ENCODE measurements at places on chromosomes 4 and X.

GRCh38 chrX:46340696-46341095 lies 204.5 kb downstream of the ZNF674 start:
- H3K36me3 ChIP-seq: no peaks in the 10 kb centered on the region
- no peak overlapping the region for H3K4me3 ChIP-seq
- H3K27ac ChIP-seq: no peak overlapping the region
- no peak for DNase-seq
- peaks cover 49% of the 10 kb centered on the region for H3K27me3 ChIP-seq

GRCh38 chr4:174422893-174423256 lies 99.4 kb downstream of the HPGD start:
- peaks cover 26% of the 10 kb centered on the region for H3K4me1 ChIP-seq
- H3K27ac ChIP-seq: no peak overlapping the region
- no peak for DNase-seq
- peaks cover 6% of the 10 kb centered on the region for H3K27me3 ChIP-seq

GRCh38 chrX:39445336-39445735 lies 644.1 kb downstream of the MID1IP1 start:
- DNase-seq: peak; percentile 40
- peaks cover 58% of the 10 kb centered on the region for H3K4me1 ChIP-seq
- H3K27me3 ChIP-seq: no peaks in the 10 kb centered on the region
- H3K36me3 ChIP-seq: peaks cover 4% of the 10 kb centered on the region

DNA sequence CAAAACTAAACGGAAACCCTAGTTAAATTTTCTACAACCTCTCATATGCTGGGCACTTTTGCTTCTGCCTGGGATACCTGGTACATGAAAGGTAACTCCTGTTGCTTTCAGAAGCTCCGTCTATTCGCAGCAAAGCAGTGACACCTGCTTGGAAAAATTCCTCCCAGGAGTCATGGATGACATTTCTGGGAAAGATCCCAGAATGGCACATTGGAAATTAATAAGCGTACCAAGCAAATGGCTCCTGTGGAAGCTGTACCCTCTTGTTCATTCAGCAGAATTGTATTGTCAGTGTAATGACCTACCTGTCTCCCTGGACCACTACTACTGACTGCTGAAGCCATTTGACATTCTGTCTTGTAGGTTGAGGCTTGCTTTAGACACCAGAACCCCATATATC lies 349.7 kb upstream of the NOCT start:
- no peak for DNase-seq
- H3K27ac ChIP-seq: no peak overlapping the region
- H3K4me1 ChIP-seq: no peaks in the 10 kb centered on the region

DNA sequence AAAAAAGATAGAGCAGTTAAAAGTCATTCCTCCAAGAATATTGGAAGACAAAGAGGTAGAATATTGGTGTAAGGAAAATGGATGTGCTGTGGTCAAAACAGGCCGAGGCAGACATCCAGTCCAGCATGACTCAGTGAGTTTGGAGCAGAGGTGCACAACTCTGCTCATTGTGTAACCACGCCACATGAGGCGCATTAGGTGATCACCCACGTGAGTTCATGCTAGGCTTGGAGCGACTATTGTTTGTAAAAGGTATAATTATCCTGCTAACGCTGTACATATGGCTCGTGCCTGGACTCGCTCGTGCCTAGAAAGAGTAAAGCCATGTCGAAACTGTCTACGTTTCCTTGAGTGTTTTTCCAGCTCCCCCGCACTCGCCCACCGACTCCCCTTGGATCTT lies 23.9 kb downstream of the C4orf54 start:
- no peak overlapping the region for H3K27ac ChIP-seq
- H3K4me1 ChIP-seq: peaks cover 16% of the 10 kb centered on the region
- H3K27me3 ChIP-seq: peaks cover 19% of the 10 kb centered on the region
- DNase-seq: no peak
- H3K36me3 ChIP-seq: no peaks in the 10 kb centered on the region
- H3K4me3 ChIP-seq: no peak overlapping the region

DNA sequence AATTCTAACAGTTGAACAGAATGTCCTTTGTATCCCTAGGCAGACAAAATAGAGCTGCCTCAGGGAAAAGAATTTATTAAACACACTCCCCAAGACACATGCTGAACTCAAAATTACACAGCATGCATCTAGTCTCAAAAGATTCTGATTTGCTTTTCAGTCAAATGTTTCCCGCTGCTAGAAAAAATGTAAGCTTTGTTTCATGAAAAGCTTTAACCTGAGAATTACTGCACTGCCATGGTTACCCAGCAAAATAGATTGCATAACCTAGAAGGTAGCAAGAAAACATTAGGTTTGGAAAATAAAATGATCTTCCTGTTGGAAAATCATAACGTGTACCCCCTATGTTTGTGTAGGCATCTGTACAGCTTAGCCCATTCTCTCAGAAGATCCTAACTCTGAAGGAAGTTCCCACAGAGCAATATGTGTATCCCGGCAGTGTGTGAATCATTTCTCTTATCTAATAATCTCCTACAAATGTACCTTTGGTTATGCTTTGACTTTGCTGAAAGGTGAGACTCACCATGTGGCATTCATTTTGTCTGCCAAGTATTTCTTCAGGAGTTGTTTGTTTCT lies 646.9 kb downstream of the STPG2 start:
- H3K4me3 ChIP-seq: no peak overlapping the region
- H3K27ac ChIP-seq: no peak overlapping the region
- H3K36me3 ChIP-seq: no peaks in the 10 kb centered on the region

DNA sequence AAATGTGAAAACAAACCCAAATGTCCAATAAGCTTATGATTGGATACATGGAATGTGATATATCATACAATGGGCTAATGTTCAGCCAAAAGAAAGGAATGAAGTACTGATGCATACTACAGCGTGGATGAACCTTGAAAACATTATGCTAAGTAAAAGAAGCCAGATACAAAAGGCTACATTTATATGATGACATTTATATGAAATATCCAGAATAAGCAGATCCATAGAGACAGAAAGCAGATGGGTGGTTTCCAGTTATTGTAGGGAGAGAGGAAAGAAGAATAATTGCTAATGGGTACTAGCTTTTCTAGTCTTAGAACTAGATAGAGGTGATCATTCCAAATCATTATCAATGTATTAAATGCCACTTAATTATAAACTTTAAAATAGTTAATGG lies 801.3 kb downstream of the IL1RAPL1 start:
- no peak overlapping the region for H3K4me3 ChIP-seq
- DNase-seq: no peak

DNA sequence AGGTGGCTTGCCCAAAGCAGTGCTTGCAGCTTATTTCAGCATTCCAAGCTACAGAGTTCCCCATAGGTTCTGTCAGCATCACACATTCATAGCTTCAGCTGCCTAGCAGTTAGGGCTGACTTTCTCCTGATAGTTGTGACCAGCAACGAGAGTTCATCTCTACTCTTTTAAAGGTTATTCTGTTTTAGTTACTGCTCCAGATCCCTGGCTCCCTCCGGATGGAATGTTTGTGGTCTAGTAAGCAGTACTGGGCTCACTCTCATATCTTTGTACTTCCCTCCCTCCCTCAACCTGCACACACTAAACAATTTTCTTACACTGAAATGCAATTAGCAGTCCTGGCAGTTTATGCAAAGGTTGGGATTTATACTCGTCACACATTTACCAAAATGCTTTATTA lies 43.9 kb downstream of the PTTG2 start:
- H3K4me1 ChIP-seq: peaks cover 38% of the 10 kb centered on the region
- no peak for DNase-seq
- no peak overlapping the region for H3K27ac ChIP-seq
- H3K36me3 ChIP-seq: no peaks in the 10 kb centered on the region

GRCh38 chrX:114712466-114712865 lies 128.6 kb downstream of the HTR2C start:
- H3K4me3 ChIP-seq: no peak overlapping the region
- no peak for DNase-seq
- H3K4me1 ChIP-seq: no peaks in the 10 kb centered on the region
- peaks cover 9% of the 10 kb centered on the region for H3K27me3 ChIP-seq
- no peak overlapping the region for H3K27ac ChIP-seq

- DNase-seq: no peak
- no peaks in the 10 kb centered on the region for H3K27me3 ChIP-seq
- H3K4me3 ChIP-seq: no peak overlapping the region
Measured at GRCh38 chr4:2910409-2910808, 52.8 kb downstream of the NOP14 start.

GRCh38 chrX:40100141-40100536 lies 2.4 kb upstream of the BCOR start:
- no peak for DNase-seq
- H3K4me3 ChIP-seq: peak overlapping the region; percentile 89
- peaks cover 24% of the 10 kb centered on the region for H3K4me1 ChIP-seq
- H3K36me3 ChIP-seq: peaks cover 6% of the 10 kb centered on the region
- peaks cover 18% of the 10 kb centered on the region for H3K27me3 ChIP-seq
- H3K27ac ChIP-seq: no peak overlapping the region

- peaks cover 28% of the 10 kb centered on the region for H3K4me1 ChIP-seq
- H3K36me3 ChIP-seq: peaks cover 2% of the 10 kb centered on the region
- H3K27me3 ChIP-seq: peaks cover 12% of the 10 kb centered on the region
- H3K27ac ChIP-seq: peak overlapping the region; percentile 59
- H3K4me3 ChIP-seq: peak overlapping the region; percentile 48
- DNase-seq: peak; percentile 59
Measured at GRCh38 chrX:131827935-131828334, 195.2 kb upstream of the STK26 start.

Data from activated T-cell treated with anti-CD3 and anti-CD28 coated beads, Interleukin-2, amount 50 U/mL, for 72 hours (primary cell).